LHCN-M2 (cell line): ENCODE measurements at places on chromosomes 4 and X.

DNA sequence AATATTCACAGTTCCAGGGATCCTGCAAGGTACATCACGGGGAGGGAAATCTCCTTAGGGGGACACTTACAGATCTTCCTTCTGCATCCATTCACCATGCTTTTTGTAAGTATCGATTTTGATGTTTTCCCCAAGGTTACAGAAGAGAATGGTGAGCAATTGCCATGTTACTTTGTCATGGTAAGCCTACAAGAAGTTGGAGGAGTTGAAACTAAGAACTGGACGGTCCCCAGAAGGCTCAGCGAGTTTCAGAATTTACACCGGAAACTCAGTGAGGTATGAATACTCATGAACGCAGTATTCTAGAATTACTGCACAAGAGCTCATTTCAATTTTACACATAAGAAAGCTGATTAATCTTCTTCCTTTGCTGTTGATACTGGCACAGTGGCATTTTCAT lies 53.9 kb downstream of the LRP2BP start:
- no peak for DNase-seq

GRCh38 chr4:145293658-145294057 lies 113.3 kb upstream of the OTUD4 start:
- peak; percentile 66 for DNase-seq

- peak; percentile 17 for DNase-seq
Measured at GRCh38 chr4:120555058-120555457, 367.5 kb downstream of the PRDM5 start.

DNA sequence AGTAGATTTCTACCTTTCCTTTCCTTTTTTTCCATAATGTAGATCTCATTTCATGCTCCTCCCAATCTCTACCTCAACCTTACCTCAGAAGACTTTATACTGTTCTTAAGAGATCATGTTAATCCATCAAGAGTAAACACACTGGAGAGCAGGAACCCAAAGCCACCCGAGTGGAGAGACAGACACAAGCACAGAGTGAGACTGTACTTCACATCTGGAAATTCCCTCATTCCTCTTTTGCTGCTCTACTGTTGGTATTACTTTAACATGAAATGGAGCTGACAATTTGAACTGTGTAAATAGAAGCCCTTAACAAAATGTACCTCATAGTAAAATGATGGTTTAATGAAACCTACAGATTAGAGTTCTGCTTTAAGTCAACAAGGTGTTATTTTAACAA lies 105.7 kb upstream of the RASGEF1B start:
- no peak for DNase-seq

GRCh38 chr4:36494747-36495146 lies 213.3 kb downstream of the DTHD1 start:
- DNase-seq: no peak

GRCh38 chrX:75156531-75156945 lies 455 bp upstream of the ABCB7 start:
- peak; percentile 19 for DNase-seq

- peak; percentile 81 for DNase-seq
Measured at GRCh38 chr4:142549726-142550463, 296.2 kb downstream of the INPP4B start.

DNA sequence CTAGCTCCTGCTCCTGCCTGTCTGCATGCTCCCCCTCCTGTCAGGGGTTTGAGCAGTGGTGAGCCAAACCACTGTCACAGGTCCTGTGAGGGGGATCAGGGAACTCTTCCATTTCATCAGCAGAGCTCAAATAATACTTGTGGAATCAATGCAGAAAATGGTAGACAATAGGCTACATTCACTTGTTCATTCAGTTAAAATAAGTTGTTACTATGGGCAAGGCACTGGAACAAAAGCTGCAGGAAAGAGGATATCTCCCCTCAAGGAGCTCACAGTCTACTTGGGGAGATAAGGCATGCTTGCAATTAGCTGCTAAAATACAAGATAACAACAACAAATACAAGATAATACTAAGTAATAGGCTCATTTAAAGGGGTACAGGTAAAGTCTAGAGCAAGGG lies 117.1 kb downstream of the GPC3 start:
- DNase-seq: no peak

- DNase-seq: no peak
Measured at GRCh38 chr4:2688697-2689096, 67.4 kb downstream of the TNIP2 start.

- no peak for DNase-seq
Measured at GRCh38 chrX:13419276-13419675, 99.4 kb upstream of the ATXN3L start.
